ENCODE measurements at places on chromosomes 2 and 18.

DNA sequence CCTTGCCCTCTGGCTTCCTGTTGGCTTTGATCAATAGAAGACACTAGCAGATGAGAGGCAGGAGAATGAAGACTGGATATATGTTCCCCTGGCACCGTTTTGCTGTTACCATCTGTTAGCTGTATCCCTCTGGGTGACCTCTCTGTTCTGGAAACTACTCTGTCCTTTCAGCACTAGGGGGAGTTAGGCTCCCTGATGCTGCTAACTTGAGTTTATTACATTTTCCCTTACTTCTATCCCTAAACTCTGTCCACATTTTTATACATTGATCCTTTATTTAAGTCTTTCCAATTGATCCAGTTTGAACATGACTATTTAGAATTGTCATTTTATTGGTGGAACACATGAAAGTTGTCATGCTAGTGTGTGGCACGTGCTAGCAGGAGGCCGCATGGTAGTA is 1014.3 kb upstream of the CDH2 start:
- no peak for DNase-seq

DNA sequence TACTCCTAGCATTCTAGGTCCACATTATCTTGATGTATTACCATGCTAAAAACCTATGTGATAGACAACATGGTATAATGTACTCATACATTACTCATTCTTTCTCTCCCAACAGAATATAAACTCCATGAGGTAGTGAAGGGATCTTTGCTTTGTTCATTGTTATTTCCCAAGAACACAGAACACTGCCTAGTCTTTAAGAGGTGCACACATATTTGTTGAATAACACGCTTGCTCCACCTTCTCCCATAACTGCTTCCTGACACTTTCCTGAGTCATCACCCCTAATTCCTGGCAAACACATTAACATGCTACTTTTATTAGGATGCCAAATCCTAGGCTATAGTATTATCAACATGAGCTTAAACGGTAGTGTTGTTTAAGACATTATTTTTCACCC is 41.3 kb downstream of the REV1 start:
- DNase-seq: no peak

DNA sequence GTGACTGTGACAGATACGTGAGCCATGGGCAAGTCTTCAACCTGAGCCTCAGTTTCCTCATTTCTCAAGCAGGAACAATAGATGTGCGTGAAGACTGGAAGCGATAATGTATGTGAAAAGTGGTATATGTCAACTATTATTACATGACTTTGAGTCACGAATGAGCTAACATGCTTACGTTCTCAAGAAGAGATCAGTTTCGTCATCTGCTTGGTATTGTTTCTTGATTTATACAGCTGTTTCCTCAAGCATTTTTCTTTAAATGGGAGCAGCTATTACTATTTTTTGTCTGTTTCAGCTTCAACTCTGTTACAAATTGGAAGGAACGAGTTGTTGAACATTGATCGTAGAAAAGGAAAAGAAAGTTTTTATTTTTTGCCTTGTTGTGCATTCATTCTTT is 48.5 kb upstream of the THOC1 start:
- DNase-seq: no peak

DNA sequence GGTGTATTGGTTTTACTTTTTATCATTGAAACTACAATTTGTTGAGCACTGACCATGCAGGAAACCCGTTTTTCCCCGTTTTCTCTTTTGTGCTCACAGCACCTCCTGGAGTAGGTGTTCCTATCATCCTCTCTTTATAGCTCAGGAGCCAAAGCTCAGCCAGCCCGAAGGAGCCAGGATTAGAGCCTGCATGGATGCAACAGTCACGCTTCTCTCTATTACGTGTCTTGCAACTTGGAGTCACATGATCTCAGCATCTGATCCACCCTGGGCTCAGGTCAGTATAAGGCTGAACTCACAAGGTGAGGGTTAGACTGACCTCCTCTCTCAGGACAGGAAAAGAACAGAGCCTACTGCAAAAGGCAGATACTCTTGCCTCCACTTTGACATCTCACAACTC is 150.5 kb downstream of the MBP start:
- no peak for DNase-seq

GRCh38 chr2:28997237-28997846 is 16.2 kb downstream of the TOGARAM2 start:
- no peak for DNase-seq

- no peak for DNase-seq
Measured at GRCh38 chr2:202589582-202589949, 45.2 kb upstream of the FAM117B start.

DNA sequence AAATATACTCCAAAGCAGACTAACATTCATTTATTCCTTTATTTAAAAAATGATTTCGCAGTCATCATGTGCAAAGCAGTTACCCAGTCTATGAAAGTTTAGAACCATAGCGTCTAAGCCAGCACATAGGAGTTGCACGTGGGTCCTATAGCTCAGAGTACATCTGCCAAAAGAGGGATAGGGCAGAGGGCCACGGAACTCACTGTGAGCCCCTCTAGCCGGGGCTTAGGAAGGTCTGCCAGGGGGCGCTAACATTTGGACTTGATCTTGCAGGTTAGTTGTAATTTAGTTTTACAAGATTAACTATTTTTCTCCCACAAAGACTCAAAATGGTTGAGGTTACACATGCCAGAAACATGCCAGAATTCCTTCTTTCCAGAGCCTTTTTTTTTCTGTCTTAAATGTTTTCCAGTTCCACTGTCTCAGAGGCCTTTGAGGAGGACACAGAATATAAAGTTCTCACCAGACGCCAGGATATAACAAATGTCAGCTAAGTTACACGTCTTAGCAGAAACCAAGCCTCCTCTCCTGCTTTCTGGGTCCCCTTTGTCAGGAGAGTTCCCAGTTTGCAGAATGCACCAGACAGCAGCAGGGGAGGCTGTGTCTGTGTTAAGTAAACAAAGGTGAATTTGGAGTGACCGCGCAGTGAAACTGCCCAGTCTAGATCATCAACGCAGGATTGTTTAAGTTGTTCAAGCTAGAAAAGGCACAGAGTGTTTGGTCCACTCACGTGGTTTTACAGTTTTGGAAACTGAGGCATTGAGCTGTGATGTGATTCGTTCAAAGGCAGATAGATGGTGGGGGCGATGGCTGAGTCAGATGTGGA is 292.0 kb downstream of the PRKCE start:
- DNase-seq: no peak

- no peak for DNase-seq
Measured at GRCh38 chr2:216727346-216728122, 32.2 kb upstream of the IGFBP5 start.

- no peak for DNase-seq
Measured at GRCh38 chr2:238423561-238424312, 3.0 kb upstream of the ASB1 start.

DNA sequence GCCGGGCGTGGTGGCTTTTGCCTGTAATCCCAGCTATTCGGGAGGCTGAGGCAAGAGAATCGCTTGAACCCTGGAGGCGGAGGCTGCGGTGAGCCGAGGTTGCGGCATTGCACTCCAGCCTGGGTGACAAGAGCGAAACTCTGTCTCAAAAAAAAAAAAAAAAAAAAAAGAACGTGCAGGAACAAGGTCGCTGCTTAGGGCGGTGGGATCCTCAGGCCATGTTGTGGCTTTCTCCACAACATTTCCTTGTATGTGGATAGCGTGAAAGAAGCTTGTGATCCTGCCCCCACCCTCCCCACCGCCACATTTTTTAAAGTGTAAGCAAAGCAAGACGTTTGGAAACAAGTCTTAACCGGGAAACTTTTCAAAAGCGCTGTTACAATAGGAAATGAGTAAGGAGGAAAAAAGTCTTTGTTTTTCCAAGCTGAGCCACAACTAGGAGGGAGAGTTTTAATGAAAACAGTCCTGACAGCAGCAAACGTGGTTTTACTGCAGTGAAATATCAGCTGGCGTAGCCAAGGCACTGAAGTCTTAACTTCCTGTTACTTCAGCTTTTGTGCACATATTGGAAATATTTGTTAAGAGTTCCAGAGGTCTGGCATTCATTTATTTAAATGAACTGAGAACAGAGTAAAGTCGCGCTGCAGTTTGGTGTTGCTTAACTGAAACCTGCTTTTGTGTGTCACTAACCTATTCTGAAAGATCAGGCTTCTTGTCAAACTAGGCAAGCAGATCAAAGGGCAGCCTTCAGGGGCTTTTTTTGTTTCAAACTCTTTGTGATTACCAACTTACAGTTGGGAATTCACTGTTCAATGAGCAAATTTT is 3.8 kb downstream of the TGIF1 start:
- peak; percentile 25 for DNase-seq

GRCh38 chr18:31819106-31819924 is 58.6 kb upstream of the SLC25A52 start:
- peak; percentile 38 for DNase-seq

GRCh38 chr18:38792731-38793130 is 1227.1 kb upstream of the CELF4 start:
- no peak for DNase-seq

DNA sequence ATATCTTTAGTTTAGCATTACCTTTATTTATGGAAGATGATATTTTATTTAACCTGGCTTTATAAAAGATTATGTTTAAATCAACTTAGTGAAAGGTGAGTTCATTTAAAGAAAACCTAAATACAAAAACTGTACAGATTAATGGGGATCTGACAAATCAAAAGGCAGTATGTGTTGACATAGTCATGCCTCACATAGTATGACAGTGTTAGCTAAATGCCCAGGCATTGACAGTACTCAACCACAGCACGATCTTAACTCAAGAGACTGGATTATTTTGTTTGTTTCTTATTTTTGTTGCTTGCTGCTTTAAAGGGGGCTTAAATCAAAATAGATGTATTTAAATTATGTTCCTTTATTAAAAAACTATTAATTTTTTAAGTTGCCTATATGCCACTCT is 7.8 kb downstream of the DOK6 start:
- DNase-seq: no peak

GRCh38 chr2:109168086-109168485 is 39.1 kb downstream of the SH3RF3 start:
- DNase-seq: no peak

GRCh38 chr2:172667581-172668325 is 67.9 kb upstream of the RAPGEF4 start:
- no peak for DNase-seq

DNA sequence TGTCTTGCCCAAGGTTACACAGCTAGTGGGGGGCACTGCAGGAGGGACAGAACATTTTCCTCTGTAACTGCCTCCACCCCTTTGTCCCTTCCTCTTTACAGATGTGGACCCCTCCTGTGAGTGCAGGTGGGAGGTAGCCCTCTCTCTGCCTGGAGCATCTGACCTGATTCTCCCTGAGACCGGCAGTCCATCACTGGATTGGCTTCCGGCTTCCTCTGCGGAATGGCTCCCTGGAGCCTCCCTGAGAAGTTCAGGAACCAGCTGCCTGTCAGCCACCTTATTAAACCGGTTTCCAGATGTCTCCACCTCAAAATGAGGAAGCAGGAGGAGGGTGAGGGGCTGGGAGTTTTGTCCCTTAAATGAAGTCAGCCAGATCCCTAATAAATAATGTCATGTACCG is 67.3 kb upstream of the TNP1 start:
- no peak for DNase-seq

DNA sequence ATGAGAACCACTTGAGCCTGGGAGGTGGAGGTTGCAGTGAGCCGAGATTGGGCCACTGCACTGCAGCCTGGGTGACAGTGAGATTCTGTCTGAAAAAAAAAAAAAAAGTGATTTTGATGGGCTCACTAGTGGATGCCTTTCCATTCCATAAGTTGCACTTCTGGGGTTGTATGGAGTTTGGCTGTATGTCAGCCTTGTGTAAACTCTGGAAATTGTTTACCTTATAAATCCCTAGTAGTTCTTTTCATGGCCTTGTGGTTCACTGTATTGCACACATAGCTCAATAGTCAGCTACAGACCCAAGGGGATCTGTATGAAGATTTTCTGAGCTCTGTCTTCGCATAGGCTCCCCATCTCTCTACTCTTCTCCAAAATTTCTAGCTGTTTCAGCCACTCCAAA is 131.9 kb downstream of the SOX11 start:
- DNase-seq: no peak

GRCh38 chr2:179268277-179268925 is 3.8 kb upstream of the SESTD1 start:
- DNase-seq: no peak

DNA sequence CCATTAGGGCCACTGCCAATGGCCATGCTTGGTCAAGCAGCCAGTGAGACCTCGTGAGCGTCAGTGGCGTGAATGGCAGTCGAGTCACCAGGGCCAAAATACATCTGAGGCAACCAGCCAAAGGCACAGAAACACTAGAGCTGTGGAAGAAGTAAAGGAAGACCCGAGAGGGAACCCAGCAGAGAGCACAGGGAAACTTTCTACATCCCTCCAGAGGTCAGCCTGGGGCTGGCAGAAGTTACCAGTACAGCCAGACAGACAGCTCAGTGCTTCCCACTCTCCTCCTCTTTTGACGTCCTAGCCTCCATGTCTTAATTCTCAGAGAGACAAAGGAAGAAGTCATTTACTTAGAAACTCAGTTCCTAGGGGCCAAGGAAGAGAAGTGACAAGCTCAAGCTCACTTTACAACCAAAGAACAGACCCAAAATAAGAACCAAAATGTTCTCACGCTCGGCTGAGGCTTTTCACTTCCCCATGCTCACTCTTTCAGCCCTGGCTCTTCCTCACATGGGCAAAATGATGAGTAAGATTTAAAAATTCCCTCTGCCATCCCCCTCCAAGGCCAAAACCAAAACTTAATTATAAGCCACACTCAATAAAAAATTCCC is 8.7 kb downstream of the CYRIA start:
- peak; percentile 74 for DNase-seq

- no peak for DNase-seq
Measured at GRCh38 chr18:63058521-63058920, 261.0 kb downstream of the BCL2 start.

DNA sequence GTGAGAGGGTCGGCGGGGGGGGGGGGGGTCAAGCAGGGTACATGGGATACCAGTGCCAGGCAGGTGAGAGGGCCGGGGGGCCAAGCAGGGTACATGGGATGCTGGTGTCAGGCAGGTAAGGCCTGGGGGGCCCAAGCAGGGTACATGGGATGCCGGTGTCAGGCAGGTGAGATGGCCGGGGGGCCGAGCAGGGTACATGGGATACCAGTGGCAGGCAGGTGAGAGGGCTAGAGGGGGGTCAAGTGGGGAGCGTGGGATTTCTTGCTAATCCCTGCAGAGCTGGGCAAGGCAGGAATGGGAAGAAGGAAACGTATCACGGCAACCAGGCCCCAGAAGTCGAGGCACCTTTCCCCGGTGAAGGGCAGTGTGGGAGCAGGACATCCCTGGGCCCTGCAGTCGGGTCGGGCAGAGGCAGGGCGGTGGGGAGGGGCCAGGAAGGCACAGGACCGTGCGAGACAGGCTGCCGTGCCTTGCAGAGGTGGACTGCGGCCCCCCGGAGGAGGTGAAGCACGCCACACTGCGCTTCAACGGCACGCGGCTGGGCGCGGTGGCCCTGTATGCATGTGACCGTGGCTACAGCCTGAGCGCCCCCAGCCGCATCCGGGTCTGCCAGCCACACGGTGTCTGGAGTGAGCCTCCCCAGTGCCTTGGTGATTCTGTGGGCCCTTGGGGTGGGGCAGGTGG is 49.3 kb downstream of the MTERF4 start:
- DNase-seq: no peak

- no peak for DNase-seq
Measured at GRCh38 chr2:1823187-1824169, 79.2 kb upstream of the PXDN start.

Data from GM20000 (cell line).